ENCODE measurements at places on chromosomes 2 and 18.

DNA sequence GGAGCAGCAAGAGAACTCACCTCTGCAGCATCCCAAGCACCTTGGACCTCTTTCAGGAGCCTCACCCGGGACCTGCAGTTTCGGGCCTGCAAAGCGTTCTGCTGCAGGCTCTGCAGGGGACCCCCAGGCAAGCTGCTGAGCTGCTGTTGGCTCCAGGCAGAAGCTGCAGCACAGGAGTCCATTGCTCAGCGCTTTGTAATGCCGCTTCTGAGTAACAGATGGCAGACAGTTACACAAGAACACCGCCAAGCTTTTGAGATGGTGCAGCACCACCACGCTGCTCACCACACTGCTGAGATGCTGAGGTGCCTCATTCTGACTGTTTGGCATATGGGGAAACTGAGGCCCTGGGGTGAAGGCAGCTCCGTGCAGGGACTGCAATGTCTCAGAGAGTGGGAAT is 1.9 kb upstream of the GALNT14 start:
- no peak for DNase-seq

DNA sequence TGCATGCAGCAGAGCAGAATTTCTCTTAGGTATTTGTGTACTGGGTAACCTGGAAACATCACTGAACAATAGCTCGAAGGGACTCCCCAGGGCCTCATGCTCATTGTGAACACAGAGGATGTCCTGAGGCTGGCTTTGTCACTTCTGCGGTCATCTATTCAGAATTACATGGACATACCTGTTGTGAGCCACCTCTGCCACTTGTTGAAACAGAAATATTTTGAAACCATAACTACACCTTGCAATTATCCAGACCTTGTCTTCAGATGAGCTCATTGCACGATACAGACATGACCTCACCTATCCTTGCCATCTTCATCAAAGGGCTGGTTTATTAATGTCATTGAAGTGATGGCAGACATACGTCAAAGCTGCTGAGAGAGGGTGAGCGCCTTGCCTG is 23.4 kb upstream of the CREG2 start:
- no peak for DNase-seq

- DNase-seq, result no peak
Observed at GRCh38 chr18:49525981-49526380, 35.9 kb upstream of the LIPG start.

GRCh38 chr2:72116081-72116533 is 31.6 kb downstream of the CYP26B1 start:
- no peak for DNase-seq

GRCh38 chr18:991441-991840 is 86.8 kb downstream of the ADCYAP1 start:
- DNase-seq, result no peak

DNA sequence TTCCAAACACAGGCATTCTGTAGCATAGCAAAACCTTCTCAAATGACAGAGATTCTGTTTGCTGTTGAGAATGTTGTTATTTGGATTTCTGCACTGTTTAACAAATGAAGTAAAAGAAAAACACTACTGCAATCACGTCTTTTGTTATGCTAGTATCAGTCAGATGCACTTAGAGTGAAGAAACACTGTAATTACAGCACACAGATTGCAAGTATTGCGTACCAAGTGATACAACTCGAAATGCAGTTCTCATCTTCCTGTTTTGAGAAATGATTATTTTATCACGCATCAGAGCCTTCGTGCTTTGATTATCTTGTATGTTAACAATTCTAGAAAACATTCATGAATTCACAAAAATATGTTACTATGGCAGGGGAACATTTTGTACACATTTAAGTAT is 41.8 kb upstream of the KLF11 start:
- no peak for DNase-seq

DNA sequence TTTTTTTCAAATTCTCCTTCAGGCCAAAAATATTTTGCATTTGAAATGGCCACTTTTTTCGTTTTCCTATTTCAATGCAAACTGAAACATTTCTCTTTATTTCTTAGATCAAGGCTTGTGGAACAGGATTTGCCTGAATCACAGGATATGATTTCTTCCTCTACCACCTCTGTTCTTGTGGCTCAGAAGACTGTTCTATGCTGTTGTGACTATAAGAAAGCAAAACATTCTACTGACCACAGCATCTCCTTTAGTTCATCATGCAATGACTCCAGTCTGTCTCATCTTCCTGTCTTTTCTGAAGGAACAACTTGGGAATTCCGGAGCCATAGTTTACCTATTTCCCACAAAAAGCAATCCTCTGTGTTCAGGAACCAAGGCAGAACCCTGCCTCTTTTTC is 16.2 kb upstream of the ZNF512 start:
- no peak for DNase-seq

DNA sequence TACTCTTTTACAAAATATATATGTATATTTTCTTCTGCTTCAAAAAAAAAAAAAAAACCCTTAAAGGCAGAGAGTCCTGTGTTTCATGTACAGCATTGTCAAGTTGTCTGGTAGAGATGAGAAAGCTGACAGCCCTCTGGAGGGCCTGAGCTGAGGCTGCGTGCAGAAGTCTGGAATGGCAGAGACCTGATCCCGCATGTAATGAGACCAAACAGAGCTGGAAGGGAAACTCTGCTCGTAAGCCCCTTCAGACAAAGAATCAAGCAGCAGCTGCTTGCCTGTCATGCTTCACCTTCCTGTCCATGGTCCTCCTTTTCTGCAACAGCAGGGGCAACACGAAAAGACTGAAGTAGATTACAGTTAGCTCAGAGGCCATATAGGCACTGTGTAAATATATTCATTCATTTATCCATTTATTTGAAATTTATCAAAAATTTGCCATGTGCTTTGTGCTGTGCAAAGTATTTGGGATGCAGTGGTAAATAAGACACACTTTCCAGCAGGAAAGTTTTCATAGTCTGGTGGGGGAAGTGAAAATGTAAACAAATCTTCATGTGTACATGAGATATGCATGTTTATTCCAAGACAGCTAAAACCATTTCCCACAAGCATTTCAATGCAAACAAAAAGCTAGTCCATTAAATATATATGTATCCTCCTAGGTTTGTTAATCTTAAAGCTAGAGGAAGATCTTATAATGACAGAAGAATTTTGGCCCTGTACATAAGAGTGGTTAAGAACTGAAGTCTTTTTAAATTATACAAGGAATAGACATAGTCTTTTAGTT is 912.7 kb downstream of the CPS1 start:
- no peak for DNase-seq

Measured in NCI-H1417 treated with DMSO at 0.1 percent for 48 hours (cell line).